SW480 (cell line): ENCODE measurements at places on chromosomes 16 and 17.

DNA sequence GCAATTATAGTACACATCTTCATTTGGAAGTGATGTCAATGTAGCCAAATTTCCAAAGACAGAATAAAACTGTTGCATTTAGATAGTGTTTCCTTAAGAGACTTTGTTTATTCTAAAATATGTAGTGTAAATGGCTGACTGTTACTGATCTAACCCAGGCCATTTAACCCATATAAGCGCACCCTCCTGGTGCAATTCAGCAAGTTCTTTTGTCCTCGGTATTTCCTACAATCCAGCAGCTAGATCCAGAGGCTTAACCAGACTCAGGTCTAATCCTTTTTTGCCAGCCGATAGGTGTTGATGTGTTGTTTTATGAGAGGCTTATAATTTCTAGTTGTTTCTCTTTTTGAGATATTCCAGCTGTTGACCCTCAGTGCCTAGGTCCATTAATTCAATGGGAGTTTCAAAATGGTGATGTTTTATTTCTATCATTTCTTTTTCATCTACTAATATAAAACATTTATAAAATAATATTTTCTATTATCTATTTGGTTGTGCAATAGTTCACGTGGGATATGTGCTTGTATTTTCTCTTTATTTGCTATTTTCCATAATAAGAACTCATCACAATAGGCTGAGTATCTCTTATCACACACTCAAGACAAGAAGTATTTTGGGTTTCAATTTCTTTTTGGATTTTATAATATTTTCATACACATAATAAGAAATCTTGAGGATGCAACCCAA, 14.5 kb downstream of the ABCA9 start:
- DNase-seq: no peak

- DNase-seq: no peak
Measured at GRCh38 chr16:52480237-52480636, 66.7 kb downstream of the TOX3 start.

GRCh38 chr16:52953215-52953614, 99.5 kb downstream of the CHD9NB start:
- DNase-seq: no peak

GRCh38 chr16:27482397-27483087, 67.2 kb downstream of the GTF3C1 start:
- DNase-seq: no peak

- no peak for DNase-seq
Measured at GRCh38 chr17:13003454-13003851, 14.4 kb downstream of the ELAC2 start.

DNA sequence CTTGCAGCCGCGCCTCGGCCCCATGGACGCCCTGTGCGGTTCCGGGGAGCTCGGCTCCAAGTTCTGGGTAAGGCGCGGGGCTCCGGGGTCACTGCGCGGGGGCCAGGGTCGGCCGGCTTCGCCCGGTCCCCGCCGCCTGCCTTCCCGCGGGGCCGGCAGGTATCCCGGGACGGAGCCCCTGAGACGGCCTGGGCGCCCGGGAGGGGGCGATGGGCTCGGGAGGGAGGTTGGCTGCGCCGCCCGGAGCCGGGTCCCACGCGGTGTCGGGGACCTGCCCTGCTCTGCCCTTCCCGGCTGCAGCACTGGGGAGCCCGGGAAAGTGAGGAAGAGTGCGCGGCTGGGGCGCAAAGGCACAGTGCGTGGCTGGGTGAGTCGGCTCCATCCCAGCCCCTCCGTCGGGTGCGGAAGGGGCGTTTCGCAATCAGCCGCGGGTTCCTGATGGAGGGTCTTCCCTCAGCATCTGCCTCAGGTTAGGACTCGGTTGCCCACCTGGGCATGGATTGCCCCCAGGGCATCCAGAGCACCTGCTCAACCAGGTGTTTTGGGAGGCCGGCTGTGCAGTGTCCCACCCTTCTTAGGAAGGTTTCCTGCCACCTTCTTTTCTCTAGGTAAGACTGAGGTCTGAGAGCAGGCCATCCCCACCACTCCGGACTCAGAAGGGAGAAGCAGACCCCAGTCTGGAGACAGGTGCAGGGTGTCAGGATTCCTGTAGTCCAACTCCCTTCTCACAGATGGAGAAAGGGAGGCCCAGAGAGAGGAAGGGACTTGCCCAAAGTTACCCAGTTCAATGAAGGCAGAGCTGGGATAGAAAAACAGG, 442 bp downstream of the ABCC3 start:
- no peak for DNase-seq

DNA sequence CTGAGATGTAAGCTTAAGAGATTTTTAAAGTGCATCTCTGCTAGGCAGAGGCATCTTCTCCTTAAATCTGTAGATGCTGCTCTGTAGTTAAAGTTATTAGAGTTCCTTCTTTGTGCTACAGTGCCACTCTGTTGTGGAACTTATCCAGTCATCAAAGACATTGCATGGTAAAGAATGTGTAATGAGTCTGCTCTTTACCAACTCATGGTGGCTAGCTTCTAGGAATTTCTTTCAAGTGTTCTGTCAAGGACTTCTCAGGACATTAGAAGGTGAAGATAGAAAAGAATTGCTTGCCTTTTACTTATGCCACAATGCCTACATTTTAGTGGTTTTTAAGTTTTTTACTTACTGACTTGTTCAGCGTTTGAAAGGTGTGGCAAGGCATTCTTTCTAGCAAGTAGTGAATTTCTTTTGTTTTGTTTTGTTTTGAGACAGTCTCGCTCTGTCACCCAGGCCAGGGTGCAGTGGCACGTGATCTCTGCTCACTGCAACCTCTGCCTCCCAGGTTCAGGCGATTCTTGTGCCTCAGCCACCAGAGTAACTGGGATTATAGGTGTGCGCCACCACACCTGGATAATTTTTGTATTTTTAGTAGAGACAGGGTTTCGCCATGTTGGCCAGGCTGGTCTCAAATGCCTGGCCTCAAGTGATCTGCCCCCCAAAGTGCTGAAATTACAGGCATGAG, 20.3 kb upstream of the ARL2BP start:
- DNase-seq: no peak

DNA sequence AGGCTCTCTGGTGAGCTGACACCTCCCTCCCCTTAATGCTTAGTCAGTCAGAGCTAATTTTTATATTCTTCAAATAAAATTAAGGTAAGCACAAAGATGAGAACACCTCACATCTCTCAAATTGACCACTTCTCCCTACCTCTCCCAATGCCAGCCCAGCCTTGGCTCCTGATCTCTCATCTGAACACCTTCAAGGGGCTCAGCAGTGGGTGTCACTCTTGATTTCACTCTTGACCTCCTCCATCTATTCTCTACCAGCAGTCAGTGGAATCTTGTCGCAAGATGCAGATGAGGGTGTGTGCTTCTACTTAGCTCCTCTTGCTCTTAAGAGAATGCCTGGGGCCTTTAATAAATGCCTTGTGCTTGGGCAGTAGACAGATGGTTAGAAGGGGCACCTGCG, 309.0 kb upstream of the IRX3 start:
- DNase-seq: no peak

DNA sequence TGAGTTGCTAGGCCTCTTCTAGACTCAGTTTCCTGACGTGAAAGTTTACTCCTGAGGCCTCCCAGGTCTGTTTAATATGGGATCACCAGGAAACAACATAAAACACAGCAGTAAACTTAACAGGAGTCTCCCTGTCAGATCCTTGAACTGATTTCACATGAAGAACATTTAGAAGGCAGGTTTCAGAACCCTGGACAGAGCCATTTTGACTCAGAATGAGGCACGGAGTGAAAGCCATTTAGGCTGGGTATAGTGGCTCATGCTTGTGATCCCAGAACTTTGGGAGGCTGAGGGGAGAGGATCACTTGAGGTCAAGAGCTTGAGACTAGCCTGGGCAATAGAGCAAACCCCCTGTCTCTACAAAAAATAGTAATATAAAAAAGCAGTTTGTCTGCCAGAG, 289.1 kb downstream of the CA10 start:
- no peak for DNase-seq

GRCh38 chr17:46768540-46768870, 50.0 kb downstream of the WNT3 start:
- DNase-seq: no peak

GRCh38 chr17:29149431-29150064, 30.6 kb downstream of the MYO18A start:
- no peak for DNase-seq

DNA sequence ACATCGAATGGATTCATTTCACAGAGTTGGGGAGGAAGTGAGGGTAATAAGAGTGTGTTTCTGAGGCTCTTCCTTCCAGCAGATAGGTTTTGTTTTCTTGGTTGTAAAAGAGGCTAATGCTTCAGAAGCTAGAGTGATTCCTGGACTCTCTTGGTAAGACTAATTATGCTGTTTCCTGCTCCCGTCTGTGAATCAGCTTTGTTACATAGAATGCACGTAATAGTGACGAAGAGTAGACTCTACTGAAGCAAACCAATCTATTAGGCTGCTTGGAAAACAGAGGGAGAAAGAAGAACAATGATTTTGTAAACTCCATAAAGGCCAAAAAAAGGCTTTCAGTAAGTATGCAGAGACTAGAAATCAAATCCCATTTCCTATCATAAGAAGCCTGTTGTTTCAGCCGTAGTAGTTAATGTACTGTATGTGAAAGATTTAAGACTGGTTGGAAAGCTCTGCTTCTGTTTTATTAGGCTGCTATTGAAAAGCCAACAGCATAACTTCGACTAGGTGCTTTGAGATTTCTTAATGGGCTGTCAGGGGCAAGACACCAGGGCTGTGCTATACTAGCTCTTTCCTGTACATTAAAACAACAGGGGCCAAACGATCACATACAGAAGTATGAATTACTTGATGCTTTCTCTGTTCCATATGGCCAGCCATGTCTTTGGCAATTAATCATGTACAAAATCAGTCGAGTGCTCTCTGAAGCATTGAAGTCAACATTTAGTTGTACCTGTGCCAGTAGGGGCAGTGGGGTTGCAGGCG, 219.0 kb downstream of the FTO start:
- DNase-seq: no peak

DNA sequence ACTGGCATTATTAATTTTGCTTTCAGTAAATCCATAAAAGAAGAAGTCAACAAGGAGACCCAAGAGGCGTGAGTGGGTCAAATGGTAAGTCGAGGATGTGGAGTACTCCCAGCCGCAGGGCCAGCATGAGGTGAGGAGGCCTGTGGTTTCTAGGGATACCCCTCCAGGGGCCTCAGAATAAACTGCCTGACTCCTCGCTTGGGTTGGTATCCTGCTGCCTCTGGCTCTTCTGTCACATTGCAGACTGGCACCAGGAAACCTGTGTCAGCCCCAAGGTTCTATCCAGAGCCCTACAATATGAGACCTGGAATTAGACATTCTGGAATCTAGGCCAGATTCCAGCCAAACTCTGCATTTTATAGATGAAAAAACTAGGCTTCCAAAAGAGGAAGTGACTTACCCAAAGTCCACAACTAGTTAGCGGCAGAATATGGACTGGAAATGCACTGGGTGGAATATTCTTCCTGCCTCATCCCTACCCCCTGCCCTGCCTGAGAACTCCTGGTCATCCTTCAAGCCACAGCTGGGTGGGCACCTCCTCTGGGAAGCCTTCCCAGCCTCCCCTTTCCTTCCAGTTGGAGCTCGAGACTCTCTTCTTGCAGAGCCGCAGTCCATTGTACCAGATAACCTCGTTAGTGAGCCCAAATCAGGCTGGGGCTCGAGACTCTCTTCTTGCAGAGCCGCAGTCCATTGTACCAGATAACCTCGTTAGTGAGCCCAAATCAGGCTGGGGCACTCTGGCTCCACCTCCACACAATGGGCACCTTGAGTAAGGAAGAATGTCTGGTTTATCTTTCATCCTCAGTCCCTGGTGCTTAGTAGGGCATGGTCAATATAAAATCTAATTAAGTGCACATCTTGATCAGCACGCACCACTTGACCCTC, 22.6 kb downstream of the C17orf67 start:
- no peak for DNase-seq

- DNase-seq: no peak
Measured at GRCh38 chr16:85104821-85105391, 7.4 kb downstream of the CIBAR2 start.

DNA sequence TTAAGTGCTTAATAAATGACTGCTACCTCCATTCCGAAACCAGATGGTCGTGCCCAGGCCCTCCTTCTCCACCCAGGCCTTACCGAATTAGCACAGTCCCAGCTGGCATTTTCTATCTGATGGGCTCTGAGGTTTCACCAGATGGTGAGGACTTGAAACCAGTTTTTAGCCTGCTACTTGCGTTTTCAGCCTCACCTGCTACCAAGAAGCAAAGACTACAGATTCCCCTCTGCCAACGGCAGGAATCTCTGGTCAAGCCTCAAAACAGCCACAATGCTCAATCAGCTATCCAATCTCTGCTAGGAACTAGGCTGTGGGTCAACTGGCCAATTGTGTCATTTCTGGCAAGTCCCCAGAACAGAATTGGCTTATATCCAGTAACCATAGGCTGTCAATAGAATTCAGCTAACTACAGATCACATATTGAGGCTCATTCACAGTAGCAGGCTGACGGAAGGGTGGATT, 11.7 kb downstream of the PECAM1 start:
- DNase-seq: no peak

DNA sequence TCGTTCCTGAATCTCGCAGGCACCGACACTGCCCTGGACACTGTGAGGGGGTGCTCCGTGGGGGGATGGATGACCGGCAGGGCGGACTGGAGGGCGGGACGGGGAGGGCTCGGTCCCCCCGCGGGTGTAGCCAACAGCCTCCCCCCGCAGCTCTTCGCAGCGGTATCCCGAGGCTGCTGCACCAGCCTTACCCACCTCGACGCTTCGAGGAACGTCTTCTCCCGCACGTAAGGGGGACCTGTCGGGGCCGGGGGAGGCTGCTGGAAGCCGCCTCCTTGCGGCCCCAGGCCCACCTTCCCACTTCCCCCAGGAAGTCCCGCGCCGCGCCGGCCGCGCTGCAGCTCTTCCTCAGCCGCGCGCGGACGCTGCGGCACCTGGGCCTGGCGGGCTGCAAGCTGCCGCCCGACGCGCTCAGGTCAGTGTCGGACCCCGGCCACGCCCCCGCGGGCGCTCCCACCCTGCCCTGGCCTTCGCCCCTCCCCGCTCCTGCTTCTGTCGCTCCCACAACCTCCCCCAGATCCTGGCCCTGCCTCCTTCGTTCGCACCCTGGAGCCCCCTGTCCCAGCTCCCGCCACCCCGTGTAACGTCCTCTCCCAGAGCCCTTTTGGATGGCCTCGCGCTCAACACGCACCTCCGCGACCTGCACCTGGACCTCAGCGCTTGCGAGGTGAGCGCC, 3.3 kb downstream of the CARMIL2 start:
- no peak for DNase-seq

GRCh38 chr17:859061-859823, 77.1 kb downstream of the MRM3 start:
- DNase-seq: no peak

DNA sequence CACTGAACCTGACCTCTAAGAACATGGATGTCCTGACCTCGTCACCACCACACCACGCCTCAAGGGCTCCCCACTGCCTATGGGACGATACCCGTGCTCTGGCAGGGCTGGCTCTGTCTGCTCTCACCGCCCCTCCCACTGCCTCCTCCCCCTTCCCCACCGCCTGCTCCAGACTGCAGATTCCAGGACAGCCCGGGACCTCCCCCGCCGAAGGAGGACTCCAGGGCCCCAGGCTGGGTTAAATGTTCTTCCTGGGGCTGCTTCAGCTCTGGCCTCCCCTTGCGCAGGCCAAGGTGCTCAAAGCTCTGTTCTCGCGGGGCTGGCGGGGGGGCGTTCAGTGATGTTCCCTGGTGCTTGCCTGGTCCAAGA, 3.1 kb downstream of the NPW start:
- DNase-seq: no peak
